Stimulated activated CD8-positive, alpha-beta memory T cell treated with anti-CD3 and anti-CD28 coated beads, Interleukin-15, amount 100 ng/mL, for 4 hours (primary cell): ENCODE measurements at places on chromosomes 7 and 10.

- no peak for DNase-seq
Observed at GRCh38 chr10:48439581-48440041, 133.1 kb downstream of the MAPK8 start.

GRCh38 chr10:57336341-57336740 lies 931.4 kb downstream of the IPMK start:
- no peak for DNase-seq

GRCh38 chr7:17661982-17662585 lies 278.2 kb downstream of the SNX13 start:
- DNase-seq: no peak

DNA sequence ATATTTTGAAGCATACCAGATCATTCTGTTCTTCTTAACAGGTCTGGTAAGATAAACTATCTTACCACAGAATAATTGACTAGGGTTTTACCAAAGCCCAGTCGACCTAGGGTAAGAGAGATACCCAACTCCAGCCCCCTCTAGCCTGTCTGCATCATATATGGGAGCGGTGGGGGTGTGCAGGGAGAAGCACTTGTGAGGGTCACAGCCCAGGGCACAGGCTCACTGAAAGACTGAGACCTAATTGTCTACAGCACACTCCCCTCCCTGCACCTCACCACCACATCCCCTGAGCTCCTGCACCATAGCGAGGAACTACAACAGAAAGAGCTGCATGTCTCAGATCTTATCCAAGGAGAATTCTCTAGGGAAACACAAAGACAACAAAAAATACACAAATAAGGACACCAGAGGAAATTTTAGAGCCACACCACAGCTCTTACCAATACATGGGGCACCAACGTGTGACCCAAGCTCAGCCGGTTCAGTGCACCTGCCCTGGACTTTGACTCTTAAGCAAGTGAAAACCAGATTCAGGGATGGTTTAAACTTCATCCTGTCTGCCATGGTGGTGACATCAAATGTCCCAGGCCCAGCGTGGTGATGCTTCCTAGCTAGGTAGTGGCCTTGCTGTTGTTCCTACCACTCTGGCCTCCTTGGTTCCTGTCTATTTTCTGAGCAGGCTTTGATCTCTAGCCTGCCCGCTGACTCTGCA lies 150.8 kb downstream of the HERPUD2 start:
- no peak for DNase-seq

- no peak for DNase-seq
Observed at GRCh38 chr10:5895365-5895764, 5.3 kb downstream of the FBH1 start.

- DNase-seq: no peak
Observed at GRCh38 chr7:130913639-130914553, 179.9 kb upstream of the KLF14 start.

DNA sequence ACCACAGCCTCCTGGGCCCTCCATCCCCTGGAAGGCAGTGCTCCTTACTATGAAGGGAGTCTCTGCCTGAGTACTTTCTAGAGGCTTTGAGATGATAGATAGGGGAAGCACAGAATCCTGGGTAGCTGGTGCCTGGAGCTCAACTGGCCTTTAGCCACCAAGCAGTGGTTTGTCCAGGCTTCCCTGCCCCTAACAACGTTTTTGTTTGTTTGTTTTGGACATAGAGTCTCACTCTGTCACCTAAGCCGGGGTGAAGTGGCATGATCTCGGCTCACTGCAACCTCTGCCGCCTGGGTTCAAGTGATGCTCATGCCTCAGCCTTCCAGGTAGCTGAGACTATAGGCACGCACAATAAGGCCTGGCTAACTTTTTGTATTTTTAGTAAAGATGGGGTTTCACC lies 289.4 kb downstream of the PLXNA4 start:
- DNase-seq: no peak

- no peak for DNase-seq
Observed at GRCh38 chr7:1678571-1679325, 8.7 kb downstream of the ELFN1 start.

- no peak for DNase-seq
Observed at GRCh38 chr10:80589726-80590373, 52.1 kb downstream of the SH2D4B start.

DNA sequence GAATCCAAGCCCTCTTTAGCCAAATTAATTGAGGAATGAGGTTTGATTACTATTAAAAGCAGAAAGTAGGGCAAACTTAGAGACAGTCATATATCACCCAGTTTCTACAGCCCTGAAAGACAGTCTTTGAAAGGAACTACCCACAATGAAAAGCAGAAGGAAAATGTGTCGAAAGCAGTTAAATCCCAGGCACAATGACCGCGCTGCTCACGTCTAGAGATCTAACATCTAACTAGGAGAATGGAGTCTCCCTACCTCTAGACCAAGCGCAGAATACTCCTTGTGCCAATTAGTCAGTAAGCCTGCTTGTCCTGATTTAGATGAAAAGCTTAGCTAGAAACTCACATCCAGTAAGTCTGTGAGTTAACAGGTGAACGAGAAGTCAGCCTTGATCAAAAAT lies 350.0 kb downstream of the FGFR2 start:
- DNase-seq: no peak

DNA sequence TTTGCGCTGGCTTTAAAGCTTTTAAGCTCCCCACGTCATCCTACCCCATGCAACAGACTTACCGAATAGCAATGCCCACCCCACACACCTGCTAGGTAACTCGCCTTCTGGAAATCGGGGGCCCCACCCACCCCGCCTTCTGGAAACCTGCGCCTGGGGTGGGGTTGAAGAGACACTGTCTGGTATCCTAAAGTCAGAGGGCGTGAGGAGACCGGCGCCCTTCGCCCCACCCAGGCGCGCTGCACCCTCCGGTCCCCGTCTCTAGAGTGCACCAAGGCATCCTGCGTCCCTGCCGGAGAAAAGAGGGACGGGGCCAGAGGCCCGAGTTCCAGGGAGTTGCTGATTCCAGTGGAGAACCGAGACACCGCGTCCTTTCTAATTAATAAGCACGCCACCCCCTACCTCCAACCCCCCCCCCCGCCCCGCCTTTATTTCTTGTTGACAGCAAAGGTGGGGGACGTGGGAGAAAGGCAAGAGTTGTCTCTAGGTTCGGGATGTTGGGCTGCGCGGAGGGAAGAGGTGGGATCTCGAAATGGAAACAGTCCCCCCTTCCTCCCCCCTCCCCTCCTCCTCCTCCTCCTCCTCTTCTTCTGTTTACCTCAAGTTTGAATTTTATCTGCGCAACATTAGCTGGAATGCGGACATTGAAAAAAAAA lies 220.9 kb upstream of the MKLN1 start:
- peak; percentile 33 for DNase-seq

GRCh38 chr10:85666102-85666501 lies 700.5 kb downstream of the GRID1 start:
- no peak for DNase-seq

DNA sequence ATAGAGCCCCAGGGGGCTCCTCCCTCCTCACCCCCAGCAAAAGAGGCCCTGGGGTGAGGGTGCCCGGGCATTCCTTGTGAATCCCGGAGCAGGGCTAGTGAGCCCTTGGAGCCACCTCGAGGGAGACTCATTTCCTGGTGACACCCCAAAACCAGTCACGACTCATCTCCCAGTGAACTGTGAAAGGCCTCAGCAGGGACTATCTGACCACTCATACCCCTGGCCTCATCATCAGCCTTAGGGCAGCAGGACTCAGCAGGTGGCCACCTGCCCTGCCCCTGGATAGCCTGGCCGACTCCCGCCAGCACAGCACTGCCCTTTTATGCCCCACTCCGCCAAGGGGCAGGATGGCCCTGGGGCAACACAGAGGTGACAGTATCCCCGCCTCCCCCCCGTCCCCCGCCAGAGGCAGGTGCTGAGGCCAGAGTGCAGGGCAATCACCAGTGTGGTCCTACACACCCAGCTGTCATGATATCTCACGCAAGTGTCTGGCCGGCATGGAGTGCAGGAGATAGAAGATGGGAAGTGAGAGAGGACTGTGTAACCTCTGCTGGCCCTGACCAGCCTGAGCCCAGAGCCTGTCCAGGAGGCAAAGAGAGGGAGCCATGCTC lies 3.2 kb downstream of the SNCG start:
- DNase-seq: no peak

GRCh38 chr7:23863209-23863787 lies 153.3 kb downstream of the STK31 start:
- DNase-seq: no peak

DNA sequence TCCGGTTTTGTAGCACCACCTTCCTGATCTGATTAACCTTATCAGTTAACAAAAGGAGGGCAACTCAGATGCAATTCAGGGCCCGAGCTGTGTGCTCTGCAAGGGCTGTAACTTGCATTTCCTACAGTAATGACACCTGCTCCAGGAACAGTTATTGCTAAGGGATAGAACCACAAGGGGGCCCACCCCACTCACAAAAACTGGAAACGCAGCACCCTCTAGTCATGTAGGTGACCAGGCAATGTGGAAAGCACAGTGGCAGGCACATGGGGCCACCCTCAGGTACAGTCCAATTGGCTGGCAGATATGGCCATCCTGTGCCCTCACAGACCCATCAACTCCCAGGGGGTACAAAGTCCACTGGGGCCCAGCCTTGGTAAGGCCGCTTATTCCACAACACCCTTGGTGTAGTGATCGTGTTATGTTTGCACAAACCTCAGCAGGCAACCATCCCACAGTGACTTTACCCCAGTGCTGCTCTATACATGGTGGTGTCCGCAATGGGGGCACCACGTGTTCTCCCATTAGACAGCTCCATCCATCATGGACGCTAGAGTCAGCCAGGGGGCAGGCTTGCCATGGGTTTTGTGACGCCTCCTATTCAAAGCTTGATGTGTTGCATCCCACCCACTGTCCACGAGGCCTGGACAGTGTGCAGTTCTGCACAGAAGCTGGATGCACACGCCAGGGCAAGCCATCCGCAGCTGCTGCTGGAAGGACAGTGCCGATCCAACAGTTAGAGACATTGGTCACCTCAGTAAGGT lies 9.4 kb downstream of the RNF133 start:
- no peak for DNase-seq

- DNase-seq: no peak
Observed at GRCh38 chr7:130560972-130561371, 69.1 kb downstream of the MEST start.

DNA sequence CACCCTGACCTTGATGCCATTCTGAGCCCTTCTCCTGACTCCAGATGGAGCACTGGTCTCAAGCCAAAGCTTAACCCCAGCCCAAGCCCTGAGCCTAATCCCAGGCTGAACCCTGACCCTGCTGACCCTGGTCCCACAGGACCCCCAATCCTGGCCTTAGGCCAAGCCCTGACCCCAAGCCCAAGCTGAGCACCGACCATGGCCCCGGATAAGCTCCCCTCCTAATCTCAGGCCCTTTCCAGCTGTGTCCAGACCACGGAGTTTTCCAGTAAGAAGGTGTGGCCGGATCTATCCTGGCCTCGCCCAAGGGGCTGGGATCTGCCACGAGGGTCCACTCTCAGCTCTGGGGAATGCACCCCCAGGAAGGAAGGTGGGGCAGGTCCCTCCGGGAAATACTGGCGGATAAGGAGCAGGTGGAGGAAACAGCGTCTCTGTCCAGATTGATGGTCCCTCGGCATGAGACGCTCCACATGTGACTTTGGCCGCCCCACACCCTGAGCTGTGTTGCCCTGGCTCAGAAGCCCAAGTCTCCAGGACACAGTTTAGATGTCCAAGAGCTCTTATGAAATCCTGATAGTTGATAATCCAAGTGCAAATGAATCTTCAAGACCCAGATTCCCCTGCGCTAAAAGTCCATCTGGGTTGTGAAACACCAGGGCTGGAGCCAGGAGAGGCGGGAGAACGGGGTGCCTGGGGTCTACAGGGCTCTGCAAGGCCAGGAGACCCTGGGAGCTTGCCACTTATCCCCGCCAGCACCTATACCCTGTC lies 10.4 kb downstream of the ELN start:
- DNase-seq: no peak

- no peak for DNase-seq
Observed at GRCh38 chr10:70673043-70673928, 980 bp downstream of the ADAMTS14 start.

GRCh38 chr7:102934701-102935100 lies 21.9 kb downstream of the LRRC17 start:
- no peak for DNase-seq

- DNase-seq: no peak
Observed at GRCh38 chr10:4108693-4109092, 323.7 kb upstream of the KLF6 start.

DNA sequence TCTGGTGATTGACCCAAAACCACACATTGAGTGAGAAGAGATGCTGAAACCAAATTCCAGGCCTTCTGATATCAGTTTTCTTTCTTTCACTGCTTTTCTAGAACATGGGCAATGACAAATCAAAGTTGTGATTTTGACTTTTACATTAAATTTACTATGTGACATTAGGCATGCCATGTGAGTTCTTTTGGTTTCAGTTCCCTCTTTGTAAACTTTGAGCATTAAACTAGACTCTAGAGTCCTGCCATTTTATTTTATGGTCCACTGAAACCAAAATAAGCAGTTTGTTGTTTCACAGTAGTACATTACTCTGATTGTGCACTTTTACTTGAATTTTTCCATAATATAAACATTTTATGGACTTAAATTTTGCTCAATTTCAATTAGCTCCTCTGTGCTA lies 381.1 kb upstream of the SEMA3D start:
- DNase-seq: no peak

GRCh38 chr7:135840591-135840990 lies 92.0 kb upstream of the FAM180A start:
- no peak for DNase-seq

- no peak for DNase-seq
Observed at GRCh38 chr10:113889911-113890310, 35.5 kb downstream of the NHLRC2 start.

DNA sequence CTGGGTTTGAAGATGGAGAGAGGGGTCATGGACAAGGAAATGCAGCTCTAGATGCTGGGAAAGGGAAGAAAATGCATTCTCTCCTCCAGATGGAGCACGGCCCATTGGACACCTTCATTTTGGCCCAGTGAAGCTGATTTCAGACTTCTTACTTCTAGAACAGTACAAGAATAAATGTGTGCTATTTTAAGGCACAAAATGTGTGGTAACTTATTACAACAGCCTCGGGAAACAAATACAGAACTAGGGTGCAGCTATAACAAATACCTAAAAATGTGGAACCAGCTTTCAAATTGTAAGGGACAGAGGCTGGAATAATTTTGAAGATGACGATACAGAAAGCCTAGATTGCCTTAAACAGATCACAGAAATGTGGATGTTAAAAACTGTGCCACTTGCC lies 54.1 kb downstream of the CYTH3 start:
- no peak for DNase-seq
